CD4-positive, alpha-beta T cell treated with Interleukin-4 for 4 hours (primary cell): ENCODE measurements at places on chromosomes 16 and 17.

DNA sequence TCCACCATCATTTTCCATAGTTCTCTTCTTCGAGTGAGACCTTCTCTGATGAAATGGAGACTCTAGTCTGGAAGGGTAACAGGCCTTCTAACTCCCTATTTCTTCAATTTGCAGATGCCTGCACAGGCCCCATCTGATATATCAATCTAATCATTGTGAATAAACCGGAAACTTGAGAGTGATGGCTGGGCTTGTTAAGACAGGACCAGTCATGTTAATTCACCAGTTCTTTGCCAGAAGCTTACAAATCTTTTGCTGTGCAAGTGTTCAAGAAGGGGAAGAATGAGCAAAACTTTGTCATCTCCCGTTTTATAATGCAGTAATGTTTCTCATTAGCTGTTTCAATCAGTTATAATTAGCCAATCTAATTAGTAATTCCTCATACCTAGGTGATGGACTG, 1561.3 kb upstream of the GOT2 start:
- DNase-seq: no peak

- no peak for DNase-seq
These were observed 103.3 kb upstream of the CIBAR2 start for GRCh38 chr16:85215478-85216118.

DNA sequence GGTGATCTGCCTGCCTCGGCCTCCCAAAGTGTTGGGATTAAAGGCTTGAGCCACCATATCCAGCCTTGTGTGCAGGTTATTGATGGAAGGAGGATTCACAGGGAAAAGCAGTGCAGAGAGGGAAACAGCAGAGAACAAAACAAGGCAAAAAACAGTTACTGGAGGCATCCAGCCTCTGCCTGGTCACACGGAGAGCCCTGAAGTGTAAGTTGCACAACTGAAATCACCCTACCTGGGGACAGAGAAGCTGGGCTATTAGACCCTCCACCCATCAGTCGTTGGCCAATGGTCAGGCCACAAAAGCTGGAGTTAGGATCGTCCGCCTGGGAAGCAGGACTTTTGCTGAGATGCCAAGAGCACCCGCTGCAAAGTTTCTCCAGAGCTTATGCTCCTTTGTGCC, 57.9 kb upstream of the BCO1 start:
- DNase-seq: no peak

DNA sequence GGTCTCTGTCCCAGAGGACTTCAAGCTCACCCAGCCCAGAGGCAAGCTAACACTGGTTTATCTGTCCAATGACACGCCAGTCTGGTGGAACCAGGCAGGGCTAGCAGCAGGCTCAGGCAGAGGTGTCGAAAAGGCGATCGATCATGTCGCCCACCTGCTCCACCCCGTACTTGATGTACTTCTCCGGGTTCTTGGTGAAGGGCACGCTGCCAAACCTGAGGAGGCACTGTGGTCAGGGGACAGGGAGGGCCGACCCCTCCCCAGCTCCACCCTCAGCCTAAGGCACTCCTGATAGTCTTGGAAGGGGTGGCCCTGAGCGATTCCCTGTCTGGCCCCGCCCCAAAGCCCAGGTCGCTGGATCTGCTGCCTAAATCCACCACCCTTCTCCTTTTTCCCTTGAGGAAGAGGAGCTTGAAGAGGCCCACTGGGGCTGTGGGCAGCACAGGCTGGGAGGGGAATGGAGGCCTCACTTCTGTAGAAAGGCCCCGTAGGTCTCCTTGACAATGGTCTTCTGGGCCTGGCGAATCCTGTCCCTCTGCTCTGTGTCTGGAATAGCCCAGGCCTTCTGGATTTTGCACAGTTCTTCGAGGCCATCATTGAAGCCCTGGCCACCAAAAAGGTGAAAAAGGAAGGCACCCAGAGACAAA, 4.7 kb downstream of the ZACN start:
- DNase-seq: no peak

DNA sequence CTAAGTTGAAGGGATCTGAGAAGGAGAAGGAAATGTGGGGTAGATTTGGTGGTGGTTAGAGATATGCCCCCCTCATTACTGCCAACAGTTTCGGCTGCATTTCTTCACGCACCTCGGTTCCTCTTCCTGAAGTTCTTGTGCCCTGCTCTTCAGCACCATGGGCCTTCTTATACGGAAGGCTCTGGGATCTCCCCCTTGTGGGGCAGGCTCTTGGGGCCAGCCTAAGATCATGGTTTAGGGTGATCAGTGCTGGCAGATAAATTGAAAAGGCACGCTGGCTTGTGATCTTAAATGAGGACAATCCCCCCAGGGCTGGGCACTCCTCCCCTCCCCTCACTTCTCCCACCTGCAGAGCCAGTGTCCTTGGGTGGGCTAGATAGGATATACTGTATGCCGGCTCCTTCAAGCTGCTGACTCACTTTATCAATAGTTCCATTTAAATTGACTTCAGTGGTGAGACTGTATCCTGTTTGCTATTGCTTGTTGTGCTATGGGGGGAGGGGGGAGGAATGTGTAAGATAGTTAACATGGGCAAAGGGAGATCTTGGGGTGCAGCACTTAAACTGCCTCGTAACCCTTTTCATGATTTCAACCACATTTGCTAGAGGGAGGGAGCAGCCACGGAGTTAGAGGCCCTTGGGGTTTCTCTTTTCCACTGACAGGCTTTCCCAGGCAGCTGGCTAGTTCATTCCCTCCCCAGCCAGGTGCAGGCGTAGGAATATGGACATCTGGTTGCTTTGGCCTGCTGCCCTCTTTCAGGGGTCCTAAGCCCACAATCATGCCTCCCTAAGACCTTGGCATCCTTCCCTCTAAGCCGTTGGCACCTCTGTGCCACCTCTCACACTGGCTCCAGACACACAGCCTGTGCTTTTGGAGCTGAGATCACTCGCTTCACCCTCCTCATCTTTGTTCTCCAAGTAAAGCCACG, 28.3 kb downstream of the STH start:
- no peak for DNase-seq

DNA sequence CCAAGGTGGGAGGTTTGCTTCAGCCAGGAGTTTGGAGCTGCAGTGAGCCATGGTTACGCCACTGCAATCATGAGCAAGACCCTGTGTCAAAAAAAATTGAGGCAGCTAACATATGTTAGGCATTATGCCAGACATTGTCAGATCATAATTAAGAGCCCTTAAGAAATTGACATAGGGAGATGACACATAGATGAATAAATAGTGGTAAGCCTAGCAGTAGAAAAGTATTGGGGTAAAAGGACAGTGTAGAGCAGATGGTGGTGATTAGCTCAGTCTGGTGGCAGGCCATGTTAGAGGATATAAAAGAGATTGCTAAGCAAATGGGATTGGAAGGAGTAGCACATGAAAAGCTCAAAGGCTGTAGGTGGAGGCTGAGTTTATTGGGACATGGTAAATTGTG, 22.6 kb downstream of the SRCAP start:
- DNase-seq: no peak

- DNase-seq: no peak
These were observed 1.6 kb downstream of the ACLY start for GRCh38 chr17:41917192-41917591.

DNA sequence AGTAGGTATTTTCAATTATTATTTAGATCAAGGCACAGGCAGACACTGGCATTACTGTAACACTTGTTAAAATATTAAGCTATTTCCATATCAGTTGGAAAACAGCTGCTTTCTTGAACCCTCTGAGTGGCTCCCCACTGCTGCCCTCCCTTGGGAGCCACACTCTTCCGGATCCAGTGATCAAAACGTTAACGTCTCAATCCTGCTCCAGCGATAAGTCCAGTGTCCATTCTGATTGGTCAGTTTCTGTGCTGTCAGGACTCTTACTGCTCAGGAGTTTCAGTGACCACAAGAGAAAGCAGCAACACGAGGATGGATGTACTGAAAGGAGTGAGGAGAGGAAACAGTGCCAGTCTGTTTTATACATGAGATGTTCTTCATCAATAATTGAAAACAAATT, 13.8 kb upstream of the ZKSCAN2 start:
- no peak for DNase-seq

DNA sequence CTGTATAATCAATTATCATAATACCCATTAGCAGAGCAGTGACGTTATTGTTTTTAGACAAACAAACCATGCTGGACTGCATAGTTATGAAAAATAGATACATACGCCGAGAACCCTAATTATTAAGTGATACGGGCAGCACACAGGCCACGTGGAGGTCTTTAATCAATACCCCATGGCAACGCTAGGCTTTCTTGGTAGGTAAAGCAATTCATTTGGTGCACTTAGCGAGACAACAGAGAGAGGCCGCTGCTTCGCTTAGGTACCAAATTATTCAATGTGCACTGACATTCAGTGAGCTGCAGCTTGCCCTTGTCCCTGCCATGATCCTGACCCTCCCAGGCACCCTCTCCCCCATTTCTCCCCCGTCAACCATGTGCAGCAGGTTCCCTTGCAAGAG, 12.9 kb downstream of the SALL1 start:
- no peak for DNase-seq

- no peak for DNase-seq
These were observed 19.7 kb downstream of the ALKBH5 start for GRCh38 chr17:18203308-18203707.

GRCh38 chr16:75555213-75555706, 792 bp downstream of the TMEM231 start:
- no peak for DNase-seq

- DNase-seq: no peak
These were observed 86.0 kb upstream of the AMZ2 start for GRCh38 chr17:68161644-68162428.

- DNase-seq: no peak
These were observed 115.8 kb downstream of the MSI2 start for GRCh38 chr17:57372156-57372555.

- DNase-seq: no peak
These were observed 102.7 kb downstream of the ABCC6 start for GRCh38 chr16:16120382-16121184.

- DNase-seq: no peak
These were observed 1470.1 kb upstream of the GOT2 start for GRCh38 chr16:60204181-60204580.

DNA sequence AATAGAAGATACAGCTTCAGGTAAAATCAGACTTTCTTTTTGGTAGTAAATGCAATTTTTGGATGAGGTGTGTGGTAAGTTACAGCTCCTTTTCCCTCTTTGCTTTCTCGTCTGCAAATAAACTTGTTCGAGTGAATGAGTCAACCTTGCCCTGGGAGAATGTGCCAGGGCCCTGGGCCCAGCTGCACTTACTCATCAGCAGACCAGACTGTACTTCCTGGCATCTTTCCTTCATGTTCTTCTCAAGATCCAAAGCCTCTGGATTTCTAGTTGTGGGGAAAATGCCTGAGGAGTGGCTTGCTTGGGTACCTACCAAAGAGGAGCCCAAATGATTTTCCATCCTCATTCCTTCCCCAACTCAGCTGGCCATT, 5.4 kb upstream of the G6PC1 start:
- DNase-seq: no peak
